ENCODE measurements at places on chromosomes 12 and 14.

DNA sequence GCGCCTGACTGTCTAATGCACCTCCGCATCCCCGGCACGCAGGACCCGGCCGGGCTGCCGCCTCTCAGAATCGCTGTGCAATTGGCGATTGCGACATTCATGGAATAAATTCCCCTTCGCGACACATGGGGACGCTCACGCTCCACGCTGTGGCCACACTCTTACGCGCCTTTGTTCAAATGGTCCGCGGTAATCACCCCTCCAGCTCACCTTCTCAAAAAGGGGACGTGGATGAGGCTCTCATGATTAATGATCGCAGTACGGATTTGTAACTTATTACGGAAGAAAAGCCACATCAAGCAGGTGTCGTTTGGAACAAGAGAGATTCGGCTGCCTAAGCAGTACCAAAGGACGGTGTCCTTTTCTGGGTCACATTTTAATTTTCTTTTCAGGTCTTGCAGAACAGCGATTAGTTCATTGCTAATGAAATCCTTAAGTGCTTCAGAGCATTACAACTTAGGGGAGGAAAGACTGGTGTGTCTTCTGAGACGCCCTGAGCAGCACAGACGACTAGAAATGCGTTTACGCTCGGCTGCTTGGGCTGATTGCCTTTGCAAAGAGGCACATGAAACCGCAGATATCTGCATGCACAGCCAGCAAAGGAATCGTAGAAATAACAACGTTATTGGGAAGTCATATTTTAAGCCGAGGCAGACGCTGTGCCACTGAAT, 37.3 kb upstream of the ADGRD1 start:
- no peak for DNase-seq

DNA sequence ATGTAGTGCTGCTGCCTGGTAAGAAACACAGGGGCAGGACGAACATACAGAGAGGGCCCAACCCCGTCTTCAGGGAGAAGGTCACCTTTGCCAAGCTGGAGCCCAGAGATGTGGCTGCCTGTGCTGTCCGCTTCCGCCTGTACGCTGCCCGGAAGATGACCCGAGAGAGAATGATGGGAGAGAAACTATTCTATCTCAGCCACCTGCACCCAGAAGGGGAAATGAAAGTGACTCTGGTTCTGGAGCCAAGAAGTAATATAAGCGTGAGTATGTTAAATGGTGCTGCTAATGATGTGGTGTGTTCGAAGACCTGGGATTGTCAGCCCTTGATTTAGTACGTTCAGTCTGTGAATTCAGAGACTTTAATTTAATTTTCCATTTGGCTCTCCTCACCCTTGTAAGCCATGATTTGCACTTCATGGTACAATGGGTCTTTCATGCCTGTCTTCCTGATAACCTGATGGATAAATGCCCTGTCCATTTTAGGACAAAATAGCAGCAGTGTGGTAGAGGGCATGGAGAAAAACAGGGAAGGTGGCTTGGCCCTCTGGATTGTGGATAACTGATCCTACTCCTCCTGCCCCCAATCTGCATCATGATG, 318.9 kb downstream of the SNAPC1 start:
- DNase-seq: no peak

DNA sequence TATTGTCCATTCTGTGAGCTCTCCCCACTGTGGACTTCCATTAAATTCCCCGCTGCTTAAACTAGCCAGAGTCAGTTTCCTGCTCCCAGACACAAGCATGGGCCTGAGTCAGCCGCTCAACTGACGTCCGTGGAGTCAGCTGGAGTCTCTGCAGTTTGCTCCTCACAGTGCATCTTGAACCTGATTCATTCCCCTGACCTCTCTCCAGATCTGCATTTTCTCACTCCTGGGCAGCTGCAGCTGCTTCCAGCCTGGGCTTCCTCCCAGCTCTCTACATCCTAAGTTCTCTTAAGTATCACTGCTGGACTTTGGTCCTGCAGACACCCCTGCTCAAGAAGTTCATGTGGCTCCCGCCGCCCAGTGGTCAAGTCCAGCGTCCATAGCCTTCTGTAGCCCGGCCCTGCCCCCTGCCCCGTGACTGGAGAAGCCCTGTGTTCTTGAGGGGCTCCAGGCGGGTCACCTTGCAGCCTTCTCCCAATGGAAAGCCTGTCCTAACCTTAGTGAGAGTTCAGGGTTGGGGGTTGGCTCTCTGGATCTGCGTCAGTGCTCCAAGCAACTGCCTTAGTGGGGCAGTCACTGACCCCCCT, 20.0 kb downstream of the NFKBIA start:
- no peak for DNase-seq

- DNase-seq: no peak
Measured at GRCh38 chr12:24480766-24481449, 468.0 kb downstream of the BCAT1 start.

DNA sequence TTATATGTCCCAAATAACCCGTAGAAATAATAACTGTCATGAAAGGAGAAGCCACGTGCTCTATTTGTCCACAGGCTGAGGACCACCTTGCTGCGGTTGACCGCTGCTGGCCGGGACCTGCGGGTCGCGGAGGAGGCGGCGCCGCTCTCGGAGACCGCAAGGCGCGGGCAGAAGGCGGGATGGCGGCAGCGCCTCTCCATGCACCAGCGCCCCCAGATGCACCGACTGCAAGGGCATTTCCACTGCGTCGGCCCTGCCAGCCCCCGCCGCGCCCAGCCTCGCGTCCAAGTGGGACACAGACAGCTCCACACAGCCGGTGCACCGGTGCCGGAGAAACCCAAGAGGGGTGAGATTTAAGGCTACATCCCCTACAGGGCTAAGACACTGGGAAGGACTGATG, 21.0 kb downstream of the RPGRIP1 start:
- peak; percentile 1 for DNase-seq

Measured in stimulated activated CD4-positive, alpha-beta T cell treated with anti-CD3 and anti-CD28 coated beads, Interleukin-15, amount 100 ng/mL, for 1 hour (primary cell).